ENCODE measurements at places on chromosomes 4 and X. TPM values are rescaled to one million over a fixed set of nuclear protein-coding genes. Genes with fewer than 3 reads are reported as not detected.

DNA sequence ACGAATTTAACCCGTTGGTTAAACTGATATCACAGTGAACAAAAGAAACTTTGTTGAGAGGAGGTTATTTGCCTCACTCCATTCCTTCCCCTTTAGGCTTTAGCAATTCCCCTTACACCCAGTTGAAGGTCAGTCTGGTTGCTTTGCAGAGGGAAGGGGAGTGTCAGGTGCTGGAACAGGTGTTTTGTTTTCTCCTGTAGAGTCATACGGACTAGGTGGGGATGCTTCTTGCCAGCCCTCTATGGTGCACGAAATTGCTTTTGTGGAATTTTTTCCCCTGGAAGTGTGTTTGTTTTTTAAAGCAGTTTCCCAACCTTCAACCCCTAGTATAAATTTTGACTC lies 33.1 kb downstream of the DLG3 start:
- no peak for DNase-seq

- DNase-seq, result peak; percentile 2
These were observed 21.1 kb upstream of the RHOXF1 start for GRCh38 chrX:120136840-120137239.

DNA sequence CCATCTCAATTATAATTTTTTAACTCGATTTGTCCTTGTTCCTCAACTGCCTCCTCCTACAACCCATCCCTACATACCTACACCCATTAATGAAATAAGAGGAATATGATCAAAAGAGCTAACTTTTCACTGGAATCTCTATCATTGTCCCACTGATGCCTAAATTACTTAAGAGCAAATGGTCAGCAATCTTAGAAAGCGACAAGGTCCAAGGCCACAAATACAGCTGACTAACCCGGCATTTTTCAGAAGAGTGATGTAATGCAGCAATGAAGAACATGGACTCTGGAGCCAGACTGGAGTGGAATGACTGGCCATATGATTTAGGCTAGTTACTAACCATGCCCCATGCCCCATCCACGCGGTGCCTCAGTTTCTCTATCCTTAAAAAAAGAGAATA lies 56.2 kb downstream of the PPA2 start:
- DNase-seq, result no peak

DNA sequence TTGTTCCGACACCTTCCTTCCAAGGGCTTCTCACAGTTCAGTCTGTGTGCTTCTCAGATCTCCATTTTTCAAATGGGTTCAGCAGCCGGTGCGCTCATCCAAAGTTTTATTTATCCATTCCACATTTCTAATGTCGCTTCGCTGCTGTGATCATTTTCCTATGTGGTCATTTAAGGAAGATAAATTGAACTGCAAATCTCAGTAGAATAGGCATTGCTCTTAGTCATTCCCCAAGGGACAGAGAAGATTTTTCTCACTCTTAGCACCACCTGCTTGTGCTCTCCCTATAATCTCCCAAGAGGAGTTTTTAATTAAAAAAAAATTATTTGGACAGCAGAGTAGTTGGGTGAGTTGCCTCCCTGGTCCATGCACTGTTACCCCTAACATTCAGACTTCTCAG lies 278.9 kb upstream of the GATB start:
- no peak for DNase-seq

GRCh38 chrX:78456909-78457308 lies 129.5 kb upstream of the CYSLTR1 start:
- DNase-seq, result no peak

DNA sequence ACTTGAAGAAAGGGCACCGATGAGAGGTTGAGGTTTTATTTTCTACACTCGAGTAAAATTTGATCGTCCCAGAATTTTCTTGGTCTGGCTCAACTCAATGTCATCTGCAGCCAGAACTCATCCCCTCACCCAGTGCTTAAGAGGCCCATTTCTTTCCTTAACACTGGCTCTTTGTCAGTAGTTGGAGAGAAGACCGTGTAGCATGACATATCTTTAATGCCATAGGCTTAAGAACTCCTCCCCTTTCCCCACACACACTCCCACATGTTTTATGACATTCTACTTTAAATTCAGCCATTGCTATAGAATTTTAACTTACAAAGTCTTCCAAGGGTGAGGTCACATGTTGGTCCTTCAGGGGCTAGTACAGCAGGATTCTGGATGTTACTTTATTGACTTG lies 44.2 kb upstream of the ZNF827 start:
- no peak for DNase-seq

DNA sequence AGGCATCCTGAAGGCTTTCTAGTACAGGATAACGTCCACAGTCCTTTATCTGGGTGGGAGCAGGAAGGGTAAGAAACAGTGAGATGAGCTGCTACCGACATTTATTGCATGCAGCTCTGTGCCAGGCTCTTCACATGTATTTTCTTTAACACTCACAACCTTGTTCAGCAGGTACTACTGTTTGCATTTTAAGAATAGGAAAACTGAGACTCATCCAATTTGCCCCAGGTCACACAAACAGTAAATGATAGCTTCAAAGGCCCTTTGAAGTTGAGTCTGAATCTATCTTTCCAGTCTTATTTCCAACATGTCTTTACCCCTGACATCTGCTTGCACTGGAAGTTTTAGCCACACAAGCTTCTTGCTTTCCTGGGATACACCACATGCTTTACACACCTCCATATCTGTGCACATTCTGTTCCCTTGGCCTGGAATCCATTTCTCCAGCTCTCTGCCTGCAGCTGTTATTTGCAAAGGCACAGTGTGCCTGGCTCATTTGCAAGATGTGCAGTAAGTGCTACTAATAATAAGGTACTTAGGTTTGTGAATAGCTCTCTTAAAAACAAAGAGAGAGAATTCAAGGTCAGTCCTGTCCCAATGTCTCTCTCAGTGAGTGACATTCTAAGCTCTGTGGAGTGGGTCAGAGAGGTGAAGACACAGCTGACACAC lies 61.2 kb downstream of the METTL14 start:
- no peak for DNase-seq

DNA sequence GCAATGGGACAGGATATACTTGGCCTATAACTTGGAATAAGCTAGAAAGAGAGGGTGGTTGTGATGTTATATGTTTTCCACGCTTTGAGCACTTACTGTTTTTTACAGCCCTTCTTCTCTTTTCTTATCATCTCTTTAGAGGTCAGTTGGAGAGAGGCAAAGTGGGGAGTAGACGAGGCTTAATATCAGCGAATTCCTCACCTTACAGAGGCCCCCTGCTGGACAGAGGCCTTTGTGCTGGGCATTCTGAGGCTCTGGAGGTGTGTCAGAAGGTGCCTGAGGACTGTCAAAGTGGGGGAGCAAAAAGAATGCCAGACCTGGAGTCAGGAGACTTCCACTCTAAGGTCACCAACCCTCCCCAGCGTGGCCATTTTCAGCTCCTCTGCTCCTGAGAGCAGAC lies 42.5 kb downstream of the MAMLD1 start:
- DNase-seq, result no peak

GRCh38 chr4:2064276-2064991 lies 5.3 kb downstream of the NAT8L start:
- DNase-seq, result no peak

DNA sequence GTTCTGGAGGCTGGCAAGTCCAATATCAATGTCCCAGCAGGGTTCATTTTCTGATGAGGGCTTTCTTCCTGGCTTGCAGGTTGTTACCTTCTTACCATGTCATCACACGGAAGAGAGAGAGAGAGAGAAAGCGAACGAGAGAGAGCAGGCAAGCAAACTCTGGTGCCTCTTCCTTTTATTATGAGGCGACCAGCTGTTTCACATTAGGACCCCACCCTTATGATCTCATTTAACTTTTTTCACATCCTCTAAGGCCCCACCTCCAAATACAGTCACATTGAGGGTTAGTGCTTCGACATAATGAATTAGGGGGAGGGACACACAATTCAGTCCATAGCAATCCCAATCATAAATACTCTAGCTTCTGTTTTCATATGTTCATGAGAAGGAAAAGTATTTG lies 10.6 kb upstream of the GPR174 start:
- no peak for DNase-seq

DNA sequence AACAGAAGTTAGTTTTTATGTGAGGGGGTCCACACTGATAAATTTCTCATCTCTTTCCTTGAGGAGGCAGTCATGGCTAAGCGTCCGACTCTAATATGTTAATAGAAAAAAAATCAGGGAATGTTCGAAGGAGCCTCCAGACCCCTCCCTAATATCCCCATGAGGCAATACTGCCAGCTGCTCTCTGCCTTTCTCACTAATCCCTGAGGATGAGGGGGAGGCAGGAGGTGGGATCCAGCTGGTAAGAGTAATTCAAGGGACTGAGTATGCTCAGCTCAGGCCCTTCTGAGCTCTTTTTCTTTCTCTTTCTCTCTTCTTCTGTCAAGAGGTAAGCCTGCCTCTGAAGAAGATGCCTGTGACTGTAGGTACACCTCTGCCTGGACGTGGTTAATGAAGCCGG lies 51.7 kb downstream of the PIR start:
- DNase-seq, result no peak

DNA sequence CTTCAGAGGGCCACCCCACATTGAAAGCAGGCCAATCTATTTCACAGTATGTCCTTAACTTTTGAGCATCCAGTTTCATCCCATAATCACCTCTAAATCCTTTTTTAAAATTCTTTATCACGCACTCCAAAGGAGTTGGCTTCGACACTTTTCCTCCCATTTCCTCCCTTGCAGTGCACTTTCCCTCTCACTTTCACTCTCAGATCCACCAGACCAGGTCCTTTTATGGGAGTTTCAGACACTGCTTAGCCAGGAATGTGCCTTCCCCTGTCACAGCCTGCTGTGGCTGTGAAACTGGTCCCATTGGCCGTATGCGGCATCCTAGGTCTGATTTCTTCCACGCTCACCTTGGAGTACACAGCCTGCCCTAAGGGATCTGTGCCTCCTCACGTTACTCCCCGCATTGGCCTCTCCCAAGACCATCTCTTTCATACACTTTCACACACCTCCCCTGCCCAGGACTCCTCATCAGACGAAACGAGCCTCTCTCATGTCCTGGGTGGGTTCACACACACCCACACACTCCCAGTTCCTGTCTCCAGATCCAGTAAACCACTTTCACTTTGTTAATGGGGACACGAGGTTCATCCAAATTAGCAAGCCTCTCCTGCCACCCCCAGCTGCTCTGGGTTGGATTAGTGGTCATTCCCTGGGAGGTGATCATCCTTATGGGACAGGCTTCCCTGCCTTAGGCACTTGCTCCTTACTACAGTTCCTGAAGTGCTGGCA lies 10.0 kb upstream of the RHOXF2B start:
- DNase-seq, result no peak

GRCh38 chr4:173413036-173413435 lies 14.1 kb upstream of the SCRG1 start:
- no peak for DNase-seq

- DNase-seq, result peak; percentile 76
These were observed 193.0 kb upstream of the C1QTNF7 start for GRCh38 chr4:15234856-15235126.

DNA sequence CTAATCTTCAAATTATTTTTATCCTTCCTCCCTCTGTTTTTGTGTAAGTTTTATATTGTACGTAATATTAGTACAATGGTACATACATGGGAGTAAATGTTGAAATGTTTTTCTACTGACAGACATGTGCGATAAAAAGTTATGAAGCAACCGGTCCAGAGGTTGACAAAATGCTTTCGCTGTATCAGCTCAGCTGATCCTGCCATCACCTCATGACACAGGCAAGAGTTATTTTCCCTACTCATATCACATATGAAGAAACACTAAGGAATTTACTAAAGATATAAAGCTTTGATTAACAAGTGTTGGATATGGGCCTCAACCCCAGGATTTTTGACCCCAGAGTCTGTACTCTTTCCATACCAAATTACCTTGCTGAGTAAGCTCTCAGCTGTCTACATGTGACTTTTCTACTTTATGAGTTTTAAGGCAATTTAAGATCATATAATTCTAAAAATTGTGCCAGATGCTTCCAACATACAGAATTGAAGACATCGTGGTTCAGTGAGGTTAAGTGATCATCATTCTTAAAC lies 50.0 kb downstream of the CLCN5 start:
- no peak for DNase-seq

DNA sequence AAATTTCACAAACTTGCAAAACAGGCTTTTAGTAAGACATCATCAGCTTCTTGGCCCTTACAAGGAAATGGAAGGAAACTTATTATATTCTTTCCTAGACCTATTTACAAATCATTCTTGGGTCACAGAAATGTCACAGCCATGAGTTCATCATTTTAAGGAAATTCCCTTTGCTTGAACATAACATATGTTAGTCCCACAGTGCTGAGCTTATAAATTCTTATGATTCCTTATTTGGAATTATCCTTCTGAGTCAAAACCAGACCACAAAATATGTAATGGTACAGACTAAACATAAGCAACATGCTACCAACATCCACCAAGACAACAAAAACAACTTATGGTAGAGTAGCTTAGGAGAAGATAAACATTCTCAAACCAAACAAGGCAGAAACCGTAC lies 236.9 kb upstream of the CTSO start:
- peak; percentile 14 for DNase-seq

GRCh38 chrX:120824021-120824420 lies 51.6 kb downstream of the CT47B1 start:
- no peak for DNase-seq

- no peak for DNase-seq
These were observed 13.3 kb downstream of the SGMS2 start for GRCh38 chr4:107837776-107838618.

GRCh38 chr4:140046016-140046415 lies 108.0 kb downstream of the MAML3 start:
- no peak for DNase-seq

DNA sequence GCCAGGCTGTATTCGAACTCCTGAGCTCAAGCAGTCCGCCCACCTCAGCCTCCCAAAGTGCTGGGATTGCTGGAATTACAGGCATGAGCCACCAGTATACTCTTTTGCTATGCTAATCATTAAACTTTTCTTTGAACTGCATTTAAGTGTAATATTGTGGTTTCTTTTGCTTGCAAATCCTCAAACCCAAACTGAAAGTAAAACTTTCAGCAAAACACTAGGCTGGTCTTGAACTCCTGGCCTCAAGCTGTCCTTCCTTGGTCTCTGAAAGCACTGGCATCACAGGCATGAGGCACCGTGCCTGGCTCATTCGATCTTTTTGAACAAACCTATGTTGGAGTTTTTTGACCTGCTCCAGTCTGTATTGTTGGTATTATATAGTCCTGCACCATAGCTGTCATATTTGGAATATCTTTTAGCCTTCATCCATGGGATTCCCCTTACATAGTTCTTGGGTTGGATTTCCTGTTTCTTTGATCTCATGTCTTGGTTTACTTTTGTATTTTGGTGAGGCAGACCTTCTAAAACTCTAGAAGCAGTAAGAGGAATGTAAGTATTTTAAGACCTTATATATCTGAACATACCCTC lies 34.1 kb downstream of the MOB1B start:
- DNase-seq, result no peak

DNA sequence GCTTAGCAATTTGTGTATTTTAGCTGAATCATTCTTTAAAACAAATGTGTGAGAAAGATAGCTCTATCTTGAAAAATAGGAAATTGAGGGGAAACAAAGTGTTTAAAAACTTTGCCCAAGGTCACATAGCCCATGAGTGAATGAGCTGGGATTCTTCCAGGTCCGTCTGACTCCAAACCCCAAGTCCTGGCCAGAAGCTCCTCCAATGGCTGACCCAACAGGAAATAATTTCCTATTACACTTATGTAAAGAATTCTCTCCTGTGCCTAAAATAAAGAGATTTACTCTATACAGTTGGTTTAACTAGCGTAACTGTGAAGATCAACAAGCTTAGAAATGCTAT lies 287.6 kb downstream of the ARHGAP24 start:
- peak; percentile 28 for DNase-seq

GRCh38 chr4:17583276-17583675 lies 6.3 kb downstream of the LAP3 start:
- no peak for DNase-seq

CLCN4 gene
- total RNA-seq, result 10.9 TPM

PCGF3 gene
- 24.8 TPM for total RNA-seq

MAGEE2 gene
- total RNA-seq, result not detected

FUNDC1 gene
- total RNA-seq, result 21.0 TPM

APLN gene
- total RNA-seq, result 2.6 TPM

ADGRG4 gene
- not detected for total RNA-seq

F11 gene
- not detected for total RNA-seq
